ENCODE measurements at places on chromosomes 2 and 18.
A peak's percentile ranks its signal among the peaks of the same experiment; 100 is the strongest.

- no peak for DNase-seq
Measured at GRCh38 chr18:76255070-76255683, 239.9 kb downstream of the ZNF516 start.

- peak; percentile 86 for DNase-seq
Measured at GRCh38 chr2:54574107-54574859, 118.2 kb downstream of the SPTBN1 start.

GRCh38 chr2:80298954-80299353, 5.6 kb downstream of the LRRTM1 start:
- no peak for DNase-seq

DNA sequence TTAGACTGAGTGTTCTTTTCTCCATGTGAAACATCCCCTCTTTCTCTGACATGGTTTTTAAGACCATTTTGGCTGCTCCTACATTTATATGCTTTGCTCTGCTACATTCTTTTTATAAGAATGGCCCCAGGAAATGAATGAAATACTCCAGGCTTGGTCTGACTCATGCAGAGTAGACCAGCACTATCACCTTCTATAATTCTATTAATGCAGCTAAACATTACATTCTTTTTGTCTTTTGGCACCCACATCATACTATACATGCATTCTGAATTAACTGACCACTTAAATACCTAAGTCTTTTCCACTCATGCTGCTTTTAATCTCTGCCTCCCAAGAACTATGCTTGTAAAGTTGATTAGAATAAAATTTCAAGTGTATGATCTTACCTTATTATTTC, 94.1 kb downstream of the AAK1 start:
- no peak for DNase-seq

DNA sequence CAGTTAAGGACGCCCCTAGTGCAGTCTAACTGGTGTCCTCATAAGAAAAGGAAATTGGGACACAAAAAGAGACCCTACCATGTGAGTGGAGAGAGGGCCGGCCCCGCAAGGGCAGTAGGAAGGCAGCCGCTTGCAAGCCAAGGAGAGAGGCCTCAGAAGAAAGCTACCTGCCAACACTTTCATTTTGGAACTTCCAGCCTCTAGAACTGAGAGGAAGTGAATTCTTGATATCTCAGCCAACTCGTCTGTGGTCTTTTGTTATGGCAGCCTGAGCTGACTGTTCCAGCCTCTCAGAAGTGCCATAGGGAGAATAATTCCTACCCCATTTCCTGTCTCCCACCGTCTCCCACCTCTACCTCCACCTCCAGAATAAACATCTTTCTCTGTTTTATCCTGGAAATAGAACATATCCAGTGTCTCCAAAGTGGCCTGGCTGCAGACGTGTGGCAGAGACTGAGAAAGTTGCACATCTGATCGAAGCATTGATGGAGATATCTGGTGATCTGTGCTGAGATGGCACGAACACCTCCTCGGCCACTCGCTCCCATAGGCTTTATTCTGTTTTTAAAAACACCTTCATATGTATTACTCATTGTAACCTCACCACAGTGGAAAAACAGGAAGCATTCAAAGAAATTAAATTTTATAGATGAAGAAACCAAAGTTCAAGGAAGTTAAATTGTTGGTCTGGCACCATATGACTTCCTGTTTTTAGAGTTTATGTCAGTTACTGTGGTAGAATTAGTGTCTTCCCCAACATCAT, 39.5 kb upstream of the MARCO start:
- DNase-seq = no peak

- no peak for DNase-seq
Measured at GRCh38 chr2:147365622-147366021, 479.2 kb upstream of the ACVR2A start.

DNA sequence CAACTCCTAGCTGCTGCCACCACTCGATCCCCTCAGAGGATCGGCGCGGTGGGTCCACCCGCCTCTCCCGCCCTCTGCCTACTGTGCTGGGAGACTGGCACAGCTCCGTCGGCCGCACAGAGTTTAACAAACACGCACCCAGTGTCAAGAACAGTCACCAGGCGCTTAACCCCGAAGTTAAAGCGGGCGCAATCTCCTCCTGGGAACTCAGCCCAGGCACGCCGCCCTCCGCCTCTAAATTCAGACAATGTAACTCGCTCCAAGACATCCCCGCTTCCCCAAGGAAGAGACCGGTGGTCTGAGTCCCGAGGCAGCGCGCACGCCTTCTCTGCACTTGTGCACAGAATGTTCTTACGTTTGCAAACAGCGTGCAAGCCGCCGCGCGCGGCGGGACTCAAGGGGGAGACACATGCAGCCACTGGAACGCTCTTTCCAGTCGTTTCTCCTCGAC, 533 bp downstream of the CXCR4 start:
- DNase-seq = no peak

DNA sequence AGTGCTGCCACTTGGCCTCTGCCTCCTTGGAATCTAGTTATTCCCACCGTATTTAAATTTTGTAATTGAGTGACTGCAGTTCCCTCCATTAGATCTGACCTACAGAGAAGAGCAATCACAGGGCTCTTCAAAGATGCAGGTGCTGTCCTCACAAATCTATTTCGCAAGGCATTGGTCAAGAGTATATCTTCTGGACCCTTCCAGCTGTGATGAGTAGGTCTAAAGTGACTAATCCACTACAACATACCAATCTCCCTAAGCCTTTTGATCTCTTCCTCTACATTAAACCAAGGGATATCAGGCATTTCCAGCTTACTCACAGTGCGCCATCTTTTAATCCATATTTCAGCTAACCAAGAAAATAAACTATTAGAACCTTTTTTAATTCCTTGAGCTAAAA, 65.1 kb upstream of the COL3A1 start:
- DNase-seq = no peak

- DNase-seq = no peak
Measured at GRCh38 chr2:182713601-182714000, 2.5 kb upstream of the DNAJC10 start.

- DNase-seq = no peak
Measured at GRCh38 chr2:42446503-42447271, 47.1 kb downstream of the KCNG3 start.

DNA sequence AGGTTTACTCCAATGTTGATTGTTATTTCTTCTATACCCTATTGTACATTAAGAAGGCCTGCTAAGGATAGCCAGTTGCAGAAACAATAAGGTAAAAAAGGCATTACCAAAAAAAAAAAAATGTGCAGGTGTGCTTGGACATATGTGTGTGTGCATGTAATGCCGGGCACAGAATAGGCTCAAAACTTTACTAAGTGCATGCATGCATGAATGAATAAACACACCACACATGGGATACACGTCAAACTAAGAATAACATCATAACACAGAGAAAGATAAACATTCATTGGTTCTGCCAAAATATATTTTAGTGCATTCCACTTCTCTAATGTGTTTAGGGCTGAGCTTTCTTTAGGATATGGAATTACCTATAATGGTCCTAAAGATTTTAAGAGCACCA, 298.2 kb downstream of the TCF4 start:
- DNase-seq = no peak

DNA sequence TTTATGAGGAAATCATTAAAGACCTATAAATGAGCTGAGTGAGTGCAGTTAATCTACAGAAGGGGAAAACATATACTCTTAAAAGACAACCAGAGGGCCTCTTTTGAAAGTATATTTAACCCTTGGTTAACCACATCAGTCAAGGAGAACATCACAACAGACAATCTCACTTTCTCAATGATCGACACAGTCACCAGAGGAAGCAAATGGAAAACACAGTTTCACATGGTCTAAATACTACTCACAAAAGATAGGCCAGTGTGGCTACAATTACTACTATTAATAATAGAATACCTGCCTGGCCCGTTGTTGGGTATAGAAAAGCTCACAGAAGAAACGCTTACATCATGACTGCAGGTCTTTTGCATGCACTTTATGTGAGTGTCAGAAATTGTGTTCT, 426.2 kb downstream of the NCKAP5 start:
- DNase-seq = no peak

- DNase-seq = no peak
Measured at GRCh38 chr2:240024766-240025165, 376 bp downstream of the NDUFA10 start.

DNA sequence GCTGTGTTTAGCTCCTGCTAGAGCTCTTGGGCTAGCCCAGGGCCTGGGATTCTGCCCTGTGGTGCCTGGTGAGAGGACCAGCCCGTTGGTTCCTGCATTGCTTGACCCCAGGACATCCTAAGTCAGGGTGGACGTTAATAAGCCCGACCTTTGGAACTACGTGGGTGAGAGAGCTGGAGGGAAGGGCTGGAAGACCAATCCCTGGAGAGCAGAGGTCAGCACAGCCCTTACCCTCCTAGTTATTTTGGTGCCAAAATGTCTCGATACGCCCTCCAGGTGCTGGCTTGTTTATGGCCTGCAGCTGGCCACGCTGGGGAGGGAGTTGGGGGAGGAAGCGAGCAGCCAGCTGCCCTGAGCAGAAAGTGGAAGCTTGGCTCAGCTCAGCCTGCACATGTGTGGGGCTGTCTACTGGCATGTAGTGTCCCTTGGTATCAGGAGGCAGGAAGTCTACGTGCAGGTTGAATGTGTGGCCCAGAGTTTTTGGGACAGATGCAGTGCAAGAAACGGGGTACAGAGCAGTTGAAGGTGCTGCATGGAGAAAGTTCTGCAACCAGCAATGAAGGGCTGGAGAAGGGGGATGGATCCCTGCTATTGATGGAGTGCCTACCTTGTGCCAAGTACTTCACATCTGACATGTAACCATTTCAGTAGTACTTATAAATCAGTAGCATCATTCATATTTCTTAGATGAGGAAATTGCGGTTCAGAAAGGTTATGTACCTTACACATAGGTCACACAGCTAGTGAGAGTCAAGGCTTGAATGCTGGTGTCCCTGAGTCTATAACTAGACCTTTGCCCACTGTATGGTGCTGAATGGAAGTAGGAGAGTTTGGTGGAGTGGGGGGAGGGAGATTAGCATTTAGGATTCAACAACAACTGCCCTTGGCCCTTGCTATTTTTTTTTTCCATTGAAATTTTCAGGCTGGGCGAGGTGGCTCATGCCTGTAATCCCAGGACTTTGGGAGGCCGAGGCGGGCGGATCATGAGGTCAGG, 5.0 kb upstream of the DGKD start:
- DNase-seq = no peak

DNA sequence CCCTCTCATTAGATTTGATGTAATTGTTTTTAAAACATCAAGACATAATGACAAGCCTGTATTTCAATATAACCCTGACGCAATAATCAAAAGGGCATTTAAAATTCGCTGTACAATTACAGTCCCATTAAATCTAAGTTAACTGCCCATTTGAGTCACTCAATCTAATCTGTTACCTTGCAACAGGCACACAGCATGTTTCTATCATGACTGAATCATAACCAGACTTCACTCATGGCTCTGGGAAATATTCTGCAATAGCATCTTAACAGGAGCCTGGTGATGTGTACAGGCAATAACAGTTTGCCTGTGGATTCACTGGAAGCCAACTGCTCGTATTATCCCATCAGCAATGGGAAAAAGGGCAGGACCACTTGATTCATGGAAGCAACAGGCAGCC, 142.3 kb upstream of the NCKAP5 start:
- no peak for DNase-seq

DNA sequence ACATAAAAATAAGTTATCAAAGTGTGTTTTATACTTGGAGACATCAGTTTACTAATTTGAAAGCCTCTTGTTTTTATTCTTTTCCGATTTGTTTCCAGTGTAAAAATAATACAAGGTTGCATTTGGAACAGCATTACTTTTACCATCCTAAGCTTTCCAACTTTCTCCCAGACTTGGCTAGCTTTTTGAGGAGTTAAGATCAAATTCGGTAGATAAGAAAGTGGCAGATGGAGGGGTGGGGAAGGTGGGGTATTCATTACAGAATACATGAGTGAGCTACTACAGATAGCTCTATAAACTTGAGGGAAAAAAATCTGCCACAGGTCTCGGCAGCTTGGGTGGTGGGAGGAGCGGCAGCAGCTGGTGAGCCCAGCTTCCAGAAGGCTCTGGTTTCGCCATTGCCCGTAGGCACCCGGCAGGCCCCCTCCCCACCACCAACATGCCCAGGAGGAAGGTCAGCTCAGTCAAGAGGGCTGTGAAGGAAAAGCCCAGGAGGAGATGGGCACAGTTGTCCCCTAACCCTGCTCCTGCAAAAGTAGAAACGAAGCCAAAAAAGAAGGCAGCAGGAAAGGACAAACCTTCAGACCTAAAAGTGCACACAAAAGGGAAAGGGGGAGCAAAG, 18.6 kb upstream of the RMC1 start:
- DNase-seq = no peak

DNA sequence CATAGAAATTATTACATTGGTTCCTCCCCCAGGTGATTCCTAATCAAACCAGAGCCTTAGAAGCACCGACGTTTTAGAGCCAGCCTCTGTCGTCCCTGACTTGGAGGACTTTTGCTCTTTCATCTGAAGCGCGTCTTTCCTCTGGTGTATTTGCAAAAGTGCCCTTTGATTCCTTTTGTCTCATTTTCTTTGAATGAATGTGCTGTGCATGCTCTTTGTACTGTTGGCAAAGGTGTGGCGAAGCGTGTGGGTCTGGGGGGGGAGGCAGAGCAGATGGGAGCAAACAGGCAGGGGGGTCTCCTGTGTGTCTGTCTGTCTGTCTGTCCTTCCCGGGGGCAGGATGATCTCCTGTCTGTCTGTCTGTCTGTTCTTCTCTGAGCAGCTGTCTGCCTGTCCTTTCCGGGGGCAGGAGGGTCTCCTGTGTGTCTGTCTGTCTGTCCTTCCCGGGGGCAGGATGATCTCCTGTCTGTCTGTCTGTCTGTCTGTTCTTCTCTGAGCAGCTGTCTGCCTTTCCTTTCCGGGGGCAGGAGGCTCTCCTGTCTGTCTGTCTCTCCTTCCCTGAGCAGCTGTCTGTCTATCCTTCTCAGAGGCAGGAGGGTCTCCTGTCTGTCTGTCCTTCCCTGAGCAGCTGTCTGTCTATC, 205.5 kb upstream of the MYT1L start:
- no peak for DNase-seq

GRCh38 chr2:202337151-202337550, 39.0 kb upstream of the BMPR2 start:
- no peak for DNase-seq

- no peak for DNase-seq
Measured at GRCh38 chr2:54876764-54877163, 153.3 kb downstream of the EML6 start.

- no peak for DNase-seq
Measured at GRCh38 chr18:12408247-12408869, 629 bp downstream of the PRELID3A start.

- DNase-seq = peak; percentile 2
Measured at GRCh38 chr2:163077241-163077640, 238.7 kb upstream of the KCNH7 start.

DNA sequence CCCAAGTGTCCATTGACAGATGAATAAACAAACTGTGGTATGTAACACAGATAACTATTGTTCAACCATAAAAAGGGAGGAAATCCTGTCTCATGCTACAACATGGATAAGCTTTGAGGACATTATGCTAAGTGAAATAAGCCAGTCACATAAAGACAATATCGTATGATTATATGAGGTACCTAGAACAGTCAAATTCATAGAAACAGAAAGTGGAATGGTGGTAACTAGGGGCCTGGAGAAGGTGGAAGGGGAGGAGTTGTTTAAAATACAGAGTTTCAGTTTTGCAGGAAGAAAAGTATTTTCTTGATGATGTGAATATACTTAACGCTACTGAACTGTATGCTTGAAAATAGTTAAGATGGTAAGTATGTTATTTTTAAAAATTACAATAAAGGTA, 304.6 kb upstream of the CXCR4 start:
- no peak for DNase-seq

- DNase-seq = no peak
Measured at GRCh38 chr2:187055463-187055862, 206.5 kb upstream of the ZSWIM2 start.

GRCh38 chr2:235960011-235960715, 208.0 kb downstream of the GBX2 start:
- no peak for DNase-seq

All from GM12878 (cell line).